Skin of body (tissue), 3 donors: ENCODE measurements at places on chromosomes 16 and 17. TPM values are rescaled to one million over a fixed set of nuclear protein-coding genes. Genes with fewer than 3 reads are reported as not detected.

- DNase-seq, result peak; percentile 32
Measured at GRCh38 chr17:65231662-65232335, 94.6 kb downstream of the RGS9 start.

Gene NFATC2IP
- total RNA-seq, result 18.3 TPM

Gene CDRT4
- total RNA-seq, result 5.7 TPM

DNA sequence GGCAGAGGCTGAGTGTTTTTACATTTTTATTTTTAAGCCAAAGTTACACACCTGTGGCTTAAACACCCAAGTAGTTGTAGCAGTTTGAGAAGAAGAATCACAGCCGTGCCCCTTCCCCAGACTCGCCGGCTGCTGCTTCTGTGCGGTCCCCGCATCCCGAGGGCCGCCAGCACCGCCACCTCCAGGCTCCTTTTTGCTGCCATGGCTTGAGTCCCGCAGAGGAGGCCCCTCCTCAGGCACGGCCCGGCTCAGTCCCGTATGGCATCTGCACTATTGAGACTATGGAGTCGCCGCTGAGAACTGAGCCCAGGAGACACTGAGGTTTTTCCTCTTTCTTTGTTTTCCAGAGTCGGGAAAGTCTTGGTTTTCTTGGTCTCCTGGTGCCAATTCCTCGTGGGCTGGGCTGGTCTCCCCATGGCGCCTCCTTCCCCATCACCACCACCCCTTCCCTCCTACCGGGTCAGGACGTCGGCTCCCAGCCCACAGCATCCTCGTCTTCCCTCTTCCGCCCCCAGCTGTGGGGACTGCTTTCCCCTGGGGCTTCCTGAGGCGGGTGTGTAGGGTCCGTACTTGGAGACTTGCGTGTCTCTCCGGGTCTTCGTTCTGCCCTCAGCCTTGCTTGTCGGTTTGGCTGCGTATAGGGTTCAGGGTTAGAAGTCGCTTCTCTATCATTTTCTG, 32.6 kb upstream of the CDH15 start:
- no peak for DNase-seq

GRCh38 chr17:79781012-79781650, 3.2 kb downstream of the CBX2 start:
- DNase-seq, result no peak

GRCh38 chr17:56320443-56320842, 167.2 kb downstream of the ANKFN1 start:
- DNase-seq, result no peak

DNA sequence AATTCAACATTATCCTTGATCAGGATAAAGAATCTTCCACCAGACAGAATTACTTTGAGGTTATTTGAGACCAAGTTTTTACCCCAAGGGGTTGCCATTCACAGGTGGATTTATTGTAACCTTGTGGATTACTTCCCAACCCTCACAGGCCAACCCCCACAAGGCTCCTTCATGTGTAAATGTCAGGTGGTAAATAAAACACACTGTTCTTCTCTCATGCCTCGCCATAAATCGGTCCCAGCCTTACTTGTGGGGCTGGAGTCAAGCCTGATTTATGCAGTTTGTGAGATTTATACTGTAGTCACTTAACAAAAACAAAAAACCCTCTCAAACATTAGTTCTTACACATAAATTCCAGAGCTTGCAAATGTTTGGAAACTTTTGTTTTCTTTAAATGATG, 98.6 kb upstream of the IRX3 start:
- no peak for DNase-seq

- DNase-seq, result no peak
Measured at GRCh38 chr17:1914661-1915083, 84.9 kb downstream of the RPA1 start.

Gene C16orf54
- 0.99 TPM for total RNA-seq

Gene ABCC3
- total RNA-seq, result 5.9 TPM

DNA sequence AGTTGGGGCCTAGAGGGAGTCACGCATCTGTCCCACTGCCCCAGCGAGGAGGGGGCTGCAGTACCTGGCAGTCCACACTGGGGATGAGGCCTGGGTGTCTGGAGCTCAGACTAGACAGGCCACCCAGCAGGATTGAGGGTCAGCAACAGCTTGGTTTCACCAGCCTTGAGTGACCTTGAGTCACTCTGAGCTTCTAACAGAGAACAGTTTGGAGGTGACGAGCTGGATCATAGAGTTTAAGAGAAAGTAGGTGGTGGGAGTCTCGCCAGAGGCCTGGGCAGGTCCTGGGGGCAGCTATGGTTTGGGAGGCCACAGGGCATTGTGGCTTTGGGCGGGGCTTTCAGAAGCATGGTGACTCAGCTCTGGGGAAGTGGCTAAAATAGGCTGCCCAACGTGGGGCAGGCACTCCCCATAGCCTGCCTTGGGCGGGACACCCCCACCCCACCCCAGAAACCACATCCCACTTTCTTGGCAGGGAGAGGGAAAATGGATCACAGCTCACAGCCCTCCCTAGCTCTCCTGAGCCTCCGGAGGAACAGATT, 20.5 kb downstream of the CDC42EP4 start:
- DNase-seq, result no peak

- DNase-seq, result no peak
Measured at GRCh38 chr17:28365487-28365886, 488 bp upstream of the SEBOX start.

DNA sequence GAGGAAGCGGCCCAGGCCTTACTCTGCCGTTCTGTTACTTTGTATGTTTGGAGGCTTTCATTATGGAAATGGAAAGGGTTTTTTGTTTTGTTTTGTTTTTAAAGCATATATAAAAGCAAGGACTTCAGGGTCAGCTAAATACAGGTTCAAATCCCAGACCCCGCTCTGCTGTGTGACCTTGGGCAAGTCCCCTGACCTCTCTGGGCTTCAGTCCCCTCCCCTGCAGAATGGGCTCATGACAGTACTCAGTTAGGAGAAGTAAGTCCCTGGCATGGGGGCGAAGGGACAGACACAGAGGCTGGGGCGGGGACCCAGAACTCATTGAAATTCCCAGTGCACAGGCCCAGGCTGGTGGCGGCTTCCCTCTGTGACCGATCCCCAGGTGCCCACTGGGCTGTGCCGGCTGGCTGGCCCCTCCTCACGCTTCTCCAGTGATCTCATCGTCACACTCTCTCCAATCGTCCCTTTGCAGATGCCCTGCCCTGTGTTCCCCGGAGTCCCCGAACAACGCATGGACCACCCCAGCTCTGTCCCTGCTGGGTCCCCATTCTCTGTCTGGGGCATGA, 979 bp upstream of the CIBAR2 start:
- no peak for DNase-seq

Gene ADAD2
- total RNA-seq, result 0.39 TPM

Gene FA2H
- total RNA-seq, result 5.9 TPM

Gene MAPT
- 4.8 TPM for total RNA-seq

Gene KRT33B
- total RNA-seq, result 7.7 TPM

GRCh38 chr17:51079049-51079448, 41.6 kb downstream of the SPAG9 start:
- DNase-seq, result no peak

DNA sequence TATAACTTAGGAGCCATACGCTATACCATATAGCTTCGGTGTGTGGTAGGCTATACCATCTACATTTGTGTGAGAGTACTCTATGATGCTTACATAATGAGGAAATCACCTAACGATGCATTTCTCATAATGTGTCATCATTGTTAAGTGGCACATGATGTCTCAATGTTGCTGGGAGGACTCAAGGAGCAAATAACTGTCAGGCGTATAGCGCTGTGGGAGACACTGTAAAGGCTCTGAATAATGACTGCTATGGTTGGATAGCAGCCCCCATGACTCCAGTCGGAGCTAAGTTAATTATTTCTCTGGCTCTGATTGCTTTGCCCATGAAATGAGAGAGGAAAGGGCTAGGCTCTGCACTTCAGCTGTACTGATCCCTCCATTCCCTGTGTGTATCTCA, 197.2 kb downstream of the RGS9 start:
- DNase-seq, result no peak

GRCh38 chr16:50640391-50640790, 40.7 kb downstream of the SNX20 start:
- no peak for DNase-seq

DNA sequence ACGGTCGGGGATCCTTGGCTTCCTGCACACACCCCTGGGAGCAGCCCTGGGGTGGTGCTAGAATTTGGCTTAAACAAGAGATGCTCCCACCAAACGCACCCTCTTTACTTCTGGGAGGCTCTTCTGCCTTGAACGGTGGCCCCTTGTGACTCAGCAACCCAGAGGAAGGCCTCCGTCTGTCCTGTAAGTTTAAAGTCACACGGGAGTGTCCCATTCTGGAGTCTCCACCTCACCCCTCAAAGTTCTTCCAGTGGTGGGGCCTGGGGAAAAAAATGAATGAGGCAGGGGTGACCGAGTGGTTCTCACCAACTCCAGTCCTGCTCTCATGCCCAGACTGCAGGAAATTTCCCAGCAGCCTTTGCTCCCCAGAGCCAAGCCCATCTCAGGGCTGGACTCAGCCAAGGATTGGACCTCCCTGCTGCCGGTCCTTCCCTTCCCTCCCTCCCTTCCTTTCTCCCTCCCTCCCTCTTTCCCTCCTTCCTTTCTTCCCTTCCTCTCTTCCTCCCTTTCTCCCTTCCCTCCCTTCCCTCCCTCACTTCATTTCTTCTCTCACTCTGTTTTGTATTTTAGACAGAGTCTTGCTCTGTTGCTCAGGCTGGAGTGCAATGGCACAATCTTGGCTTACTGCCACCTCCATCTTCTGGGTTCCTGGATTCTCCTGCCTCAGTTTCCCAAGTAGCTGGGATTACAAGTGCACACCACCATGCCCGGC, 11.4 kb downstream of the ITGAD start:
- DNase-seq, result no peak

Gene RFFL
- total RNA-seq, result 6.5 TPM

DNA sequence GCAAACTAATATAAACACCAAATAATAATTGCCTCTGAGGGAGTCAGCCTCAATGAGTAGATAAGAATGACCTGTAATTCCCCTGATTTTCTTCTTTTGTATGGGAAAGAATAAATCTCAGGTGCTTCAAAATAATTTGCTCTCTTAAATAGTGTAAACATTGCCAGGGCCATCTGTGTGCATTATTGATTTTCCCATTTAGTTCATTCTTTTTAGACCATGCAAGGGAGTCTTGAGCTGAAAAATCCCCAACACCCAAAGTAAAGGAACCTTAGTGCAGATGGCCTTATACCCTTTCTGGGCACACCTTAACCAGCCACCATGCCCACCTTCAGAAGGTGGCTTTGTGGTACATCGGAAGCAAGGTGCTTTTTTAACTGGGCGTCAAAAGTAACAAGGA, 267.2 kb downstream of the TMEM114 start:
- no peak for DNase-seq

DNA sequence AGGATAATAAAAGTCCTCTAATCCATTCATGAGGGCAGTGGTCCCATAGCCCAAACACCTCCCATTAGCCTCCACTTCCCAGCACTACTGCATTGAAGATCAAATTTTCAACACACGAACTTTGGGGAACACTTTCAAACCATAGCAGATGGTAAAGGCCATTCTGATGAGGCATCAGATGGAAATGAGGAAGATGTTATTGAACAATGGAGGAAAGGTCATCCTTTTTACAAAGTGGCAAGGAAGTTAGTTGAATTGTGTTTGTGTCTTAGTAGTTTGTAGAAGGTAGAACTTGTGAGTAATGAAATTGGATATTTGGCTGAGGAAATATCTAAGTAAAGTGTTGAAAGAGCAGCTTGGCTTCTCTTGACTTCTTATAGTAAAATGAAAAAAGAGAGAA, 93.3 kb upstream of the NLRP1 start:
- no peak for DNase-seq

Gene TAC4
- not detected for total RNA-seq

- DNase-seq, result no peak
Measured at GRCh38 chr16:57266531-57267260, 17.8 kb downstream of the PLLP start.

Gene PRKAR1A
- total RNA-seq, result 201 TPM

Gene RNU2-1
- not detected for total RNA-seq

DNA sequence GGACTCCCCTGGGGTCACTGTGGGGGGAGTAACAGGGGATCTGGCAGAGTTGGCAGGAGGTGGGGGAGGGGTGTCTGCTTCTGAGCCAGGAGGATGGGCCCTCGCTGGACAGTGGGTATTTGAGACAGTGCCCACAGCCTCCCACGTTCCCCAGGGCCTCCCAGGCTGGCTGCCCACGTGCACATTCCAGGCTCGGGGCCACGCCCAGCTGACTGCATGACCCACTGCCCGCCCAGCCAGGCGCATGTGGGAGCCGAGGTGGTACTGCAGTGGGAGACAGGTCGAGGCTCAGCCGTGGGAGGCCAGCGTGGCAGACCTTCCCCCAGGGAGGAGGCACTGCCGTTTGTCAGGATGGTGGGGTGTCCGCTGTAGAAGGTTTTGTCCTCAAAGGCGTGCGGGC, 38.8 kb downstream of the BAHCC1 start:
- DNase-seq, result no peak

GRCh38 chr17:64164596-64165285, 34.8 kb upstream of the ERN1 start:
- no peak for DNase-seq

Gene HID1
- 4.0 TPM for total RNA-seq

GRCh38 chr16:1900452-1900774, 17.8 kb downstream of the HS3ST6 start:
- no peak for DNase-seq

Gene OSBPL7
- total RNA-seq, result 3.7 TPM

GRCh38 chr16:27285676-27286196, 17.2 kb upstream of the NSMCE1 start:
- DNase-seq, result no peak

Gene NPLOC4
- 35.4 TPM for total RNA-seq

Gene CACNG4
- total RNA-seq, result 2.0 TPM

GRCh38 chr16:20902426-20902825, 1.9 kb downstream of the LYRM1 start:
- no peak for DNase-seq

Gene CLEC18B
- total RNA-seq, result 0.59 TPM
